DND-41 (cell line): ENCODE measurements at places on chromosomes 6 and 20.

DNA sequence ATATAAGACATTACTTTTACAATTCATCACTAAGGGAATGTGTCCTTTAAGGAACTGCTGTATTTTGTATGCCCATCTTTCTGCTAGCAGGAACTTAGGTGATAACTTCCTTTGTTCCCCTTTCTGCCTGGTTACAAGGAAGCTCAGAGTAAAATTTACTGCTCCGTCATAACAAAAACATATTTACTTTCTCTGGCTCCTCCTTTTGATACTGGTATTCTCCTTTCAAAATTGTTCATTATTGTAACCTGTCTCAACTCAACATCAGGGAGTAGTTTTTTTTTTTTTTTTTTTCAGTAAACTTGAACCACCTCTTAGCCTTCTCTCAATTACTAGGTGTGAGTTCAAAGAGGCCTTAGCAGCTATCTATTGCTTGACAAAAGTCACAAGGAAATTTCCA lies 37.1 kb downstream of the RIPOR2 start:
- no peak for DNase-seq

DNA sequence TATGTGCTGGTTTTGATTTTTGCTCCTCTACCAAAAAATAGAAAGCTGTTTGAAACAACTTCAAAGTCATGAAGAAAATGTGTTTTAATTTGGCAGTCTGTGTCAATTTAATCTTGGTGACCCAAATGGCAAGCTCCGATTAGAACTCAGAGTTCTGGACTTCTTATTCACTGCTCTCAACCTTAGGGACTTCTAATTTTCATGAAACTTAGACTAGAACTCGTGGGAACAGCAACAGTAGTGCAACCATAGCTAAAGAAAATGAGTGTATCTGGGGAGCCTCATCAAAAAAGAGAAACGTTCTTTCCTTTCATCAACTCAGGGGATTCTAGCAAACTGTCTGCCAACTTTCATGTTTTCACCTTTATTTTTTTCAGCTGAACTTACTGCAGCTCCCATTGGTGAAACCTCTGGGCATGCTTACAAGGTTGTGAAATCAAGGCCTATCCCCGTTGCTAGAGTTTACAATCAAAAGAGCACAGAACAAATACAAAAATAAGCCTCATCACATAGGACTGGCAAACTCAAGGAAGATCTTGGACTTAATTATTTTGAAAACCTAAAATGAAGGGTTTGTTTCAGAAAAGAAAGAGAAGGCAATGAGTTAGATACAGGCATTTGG lies 114.0 kb upstream of the HSF2 start:
- DNase-seq = no peak

GRCh38 chr20:32493356-32493755 lies 91.8 kb downstream of the NOL4L start:
- DNase-seq = no peak

DNA sequence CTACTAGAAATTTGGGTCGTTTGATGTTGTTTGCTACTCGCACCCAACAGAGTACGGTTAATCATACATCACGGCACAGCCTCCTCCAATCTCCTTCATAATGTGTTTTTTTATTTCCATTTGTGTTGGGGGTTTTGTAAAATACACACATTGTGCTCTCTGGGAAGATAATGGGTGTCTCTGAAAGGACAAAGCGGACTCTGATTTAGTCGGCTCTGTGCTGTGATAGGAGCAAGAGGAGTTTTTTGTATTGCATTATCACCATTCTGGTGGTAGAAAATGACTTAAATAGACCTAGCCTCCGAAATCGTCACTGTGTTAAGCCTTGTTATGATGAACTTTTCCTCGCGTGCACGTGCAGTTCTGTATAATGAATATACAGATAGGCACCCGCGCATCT lies 196.3 kb downstream of the CDH4 start:
- DNase-seq = no peak

GRCh38 chr6:135097172-135097571 lies 42.5 kb upstream of the HBS1L start:
- DNase-seq = no peak

GRCh38 chr6:126148853-126149252 lies 162.5 kb downstream of the TRMT11 start:
- DNase-seq = no peak

- no peak for DNase-seq
Observed at GRCh38 chr6:167053895-167054530, 54.8 kb downstream of the CEP43 start.

DNA sequence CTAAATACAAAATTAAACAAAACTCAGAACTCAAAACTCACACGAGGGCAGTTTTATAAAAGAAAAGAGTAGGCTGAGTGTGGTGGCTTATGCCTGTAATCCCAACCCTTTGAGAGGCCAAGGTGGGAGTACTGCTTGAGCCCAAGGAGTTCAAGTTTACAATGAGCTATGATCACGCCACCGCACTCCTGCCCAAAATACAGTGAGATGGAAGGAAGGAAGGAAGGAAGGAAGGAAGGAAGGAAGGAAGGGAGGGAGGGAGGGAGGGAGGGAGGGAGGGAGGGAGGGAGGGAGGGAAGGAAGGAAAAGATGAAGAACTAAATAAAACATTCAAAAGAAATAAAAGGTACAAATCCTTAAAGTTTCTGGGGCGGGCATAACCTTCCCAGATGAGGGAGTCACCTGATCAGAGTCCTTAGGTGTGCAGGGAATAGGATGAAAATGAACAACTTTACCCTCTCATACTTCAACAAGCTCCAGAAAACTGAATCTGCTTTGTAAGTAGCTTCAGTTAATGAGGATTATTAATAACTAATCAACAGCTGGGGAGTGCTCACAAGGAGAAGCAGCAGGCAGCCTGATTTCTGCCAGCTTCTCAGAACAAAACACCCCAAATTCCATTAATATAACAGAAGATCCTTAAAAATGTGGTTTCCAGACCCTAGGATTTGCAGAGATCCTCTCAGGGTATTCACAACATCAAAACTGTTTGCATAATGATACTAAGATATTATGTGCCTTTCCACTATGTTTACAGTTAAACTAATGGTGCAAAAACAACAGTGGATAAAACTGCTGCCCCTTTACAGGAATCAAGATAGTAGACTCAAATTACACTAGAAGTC lies 21.8 kb downstream of the LMBRD1 start:
- DNase-seq = no peak

DNA sequence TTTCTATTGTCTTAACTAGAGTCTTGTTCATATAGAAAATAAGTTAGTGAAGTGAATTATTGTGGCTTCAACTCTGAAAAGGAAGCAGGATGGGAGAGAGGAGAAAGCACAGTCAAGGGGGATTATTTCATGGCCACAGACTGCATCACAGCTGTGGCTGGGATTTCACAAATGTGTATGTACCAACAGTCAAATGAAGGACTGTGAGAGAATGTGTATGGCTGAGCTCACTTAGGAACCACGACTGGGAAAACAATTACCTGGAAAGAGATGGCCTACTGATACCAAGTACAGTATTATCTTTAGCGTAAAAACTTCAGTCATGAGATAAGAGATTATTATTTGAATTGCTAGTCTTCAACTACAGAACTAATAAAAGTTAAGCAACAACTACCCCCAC lies 54.9 kb downstream of the SESN1 start:
- DNase-seq = no peak

GRCh38 chr20:46139266-46139889 lies 21.3 kb downstream of the CD40 start:
- DNase-seq = no peak

GRCh38 chr6:99611148-99611547 lies 4.5 kb downstream of the PRDM13 start:
- peak; percentile 35 for DNase-seq

DNA sequence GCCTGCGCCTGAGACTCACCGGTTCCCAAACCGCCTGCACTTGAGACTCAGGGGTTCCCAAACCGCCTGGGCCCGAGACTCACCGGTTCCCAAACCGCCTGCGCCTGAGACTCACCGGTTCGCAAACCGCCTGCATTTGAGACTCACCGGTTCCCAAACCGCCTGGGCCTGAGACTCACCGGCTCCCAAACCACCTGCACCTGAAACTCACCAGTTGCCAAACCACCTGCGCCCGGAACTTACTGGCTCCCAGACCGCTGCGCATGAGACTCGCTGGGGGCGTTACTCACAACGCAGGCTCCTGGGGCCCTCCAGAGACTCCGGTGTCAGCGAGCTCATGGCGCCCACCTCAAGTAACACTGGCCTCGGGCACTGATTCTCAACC lies 90.2 kb downstream of the DACT2 start:
- DNase-seq = no peak

- DNase-seq = no peak
Observed at GRCh38 chr6:140858381-140858971, 1274.2 kb upstream of the GJE1 start.

- DNase-seq = no peak
Observed at GRCh38 chr6:126720304-126720703, 380.4 kb downstream of the CENPW start.

- DNase-seq = no peak
Observed at GRCh38 chr20:33561692-33562601, 72.1 kb downstream of the CBFA2T2 start.

GRCh38 chr20:33933469-33933909 lies 60.2 kb upstream of the RALY start:
- DNase-seq = peak; percentile 61

GRCh38 chr6:158437571-158437970 lies 122.3 kb upstream of the TMEM181 start:
- DNase-seq = no peak

DNA sequence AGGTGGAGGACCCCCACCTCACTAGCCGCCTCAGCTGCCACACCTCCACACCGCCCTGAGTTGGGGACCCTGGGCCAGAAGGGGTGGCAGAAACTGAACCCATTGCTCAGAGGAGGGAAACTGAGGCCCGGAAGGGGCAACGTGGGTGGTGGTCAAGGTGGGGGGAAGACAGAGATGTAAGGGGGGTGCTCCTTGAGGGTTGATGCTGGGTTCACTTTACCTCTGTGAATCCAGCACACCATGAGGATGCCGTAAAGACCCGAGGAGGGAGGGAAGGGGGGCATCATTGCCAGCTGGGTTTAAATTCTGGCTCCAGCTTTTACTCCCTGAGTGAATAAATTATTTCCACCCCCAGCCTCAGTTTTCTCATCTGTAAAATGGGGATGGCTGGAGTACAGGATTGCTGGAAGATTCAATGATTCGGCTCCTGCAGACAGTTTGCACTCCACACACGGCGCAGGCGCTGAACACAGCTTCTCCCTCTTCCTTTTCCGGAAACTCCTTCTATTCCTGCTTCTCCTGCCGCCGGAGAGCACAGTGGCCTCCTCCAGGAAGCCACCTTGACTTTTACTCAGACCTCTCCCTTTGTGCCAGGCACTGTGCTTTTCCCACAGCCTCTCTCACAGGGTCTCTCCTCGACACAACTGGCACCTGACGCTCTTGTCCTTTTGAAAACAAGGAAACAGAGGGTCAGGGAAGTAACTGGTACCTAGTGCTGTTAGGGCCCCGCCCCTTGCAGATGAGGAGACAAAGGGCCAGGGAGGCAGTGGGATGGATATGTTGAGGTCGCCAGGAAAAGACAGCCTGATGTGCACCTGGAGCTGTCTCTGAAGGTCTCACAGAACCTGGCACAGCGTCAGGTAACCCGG lies 59.4 kb downstream of the UBE2V1 start:
- no peak for DNase-seq

- no peak for DNase-seq
Observed at GRCh38 chr6:160253714-160254113, 4.9 kb downstream of the SLC22A2 start.

GRCh38 chr6:1197309-1197708 lies 114.6 kb upstream of the FOXQ1 start:
- no peak for DNase-seq

DNA sequence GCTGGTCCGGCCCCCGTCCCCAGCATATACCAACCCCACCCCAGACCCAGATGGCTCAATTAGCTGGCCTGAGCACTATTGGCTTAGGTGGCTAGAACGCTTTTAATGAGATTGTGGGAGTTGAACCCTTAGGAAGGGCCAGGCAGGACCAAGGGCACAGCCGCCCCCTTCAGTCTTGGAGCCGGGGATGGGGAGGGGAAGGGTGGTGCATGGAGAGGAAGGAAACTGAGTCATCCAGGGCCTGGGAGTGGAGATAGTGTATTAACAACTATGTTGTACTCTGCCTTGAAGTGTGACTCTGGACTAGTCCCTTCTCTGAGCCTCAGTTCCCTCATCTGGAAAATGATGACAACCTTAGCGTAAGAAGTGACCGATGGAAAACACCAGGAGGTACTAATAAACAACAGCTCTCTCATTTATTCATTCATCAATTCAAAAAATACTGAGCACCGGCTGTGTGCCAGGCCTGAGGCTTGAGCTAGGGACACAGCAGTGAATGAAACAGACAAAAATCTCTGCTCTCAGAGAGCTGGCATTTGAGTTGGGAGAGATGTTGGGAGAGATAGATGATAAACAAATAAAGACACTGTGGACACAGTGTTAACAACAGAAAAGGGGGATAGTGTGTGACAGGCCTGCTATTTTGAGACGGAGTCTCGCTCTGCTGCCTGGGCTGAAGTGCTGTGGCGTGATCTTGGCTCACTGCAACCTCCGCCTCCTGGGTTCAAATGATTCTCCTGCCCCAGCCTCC lies 11.5 kb downstream of the PEDS1 start:
- no peak for DNase-seq

GRCh38 chr6:35370124-35370741 lies 27.9 kb downstream of the PPARD start:
- DNase-seq = peak; percentile 63

DNA sequence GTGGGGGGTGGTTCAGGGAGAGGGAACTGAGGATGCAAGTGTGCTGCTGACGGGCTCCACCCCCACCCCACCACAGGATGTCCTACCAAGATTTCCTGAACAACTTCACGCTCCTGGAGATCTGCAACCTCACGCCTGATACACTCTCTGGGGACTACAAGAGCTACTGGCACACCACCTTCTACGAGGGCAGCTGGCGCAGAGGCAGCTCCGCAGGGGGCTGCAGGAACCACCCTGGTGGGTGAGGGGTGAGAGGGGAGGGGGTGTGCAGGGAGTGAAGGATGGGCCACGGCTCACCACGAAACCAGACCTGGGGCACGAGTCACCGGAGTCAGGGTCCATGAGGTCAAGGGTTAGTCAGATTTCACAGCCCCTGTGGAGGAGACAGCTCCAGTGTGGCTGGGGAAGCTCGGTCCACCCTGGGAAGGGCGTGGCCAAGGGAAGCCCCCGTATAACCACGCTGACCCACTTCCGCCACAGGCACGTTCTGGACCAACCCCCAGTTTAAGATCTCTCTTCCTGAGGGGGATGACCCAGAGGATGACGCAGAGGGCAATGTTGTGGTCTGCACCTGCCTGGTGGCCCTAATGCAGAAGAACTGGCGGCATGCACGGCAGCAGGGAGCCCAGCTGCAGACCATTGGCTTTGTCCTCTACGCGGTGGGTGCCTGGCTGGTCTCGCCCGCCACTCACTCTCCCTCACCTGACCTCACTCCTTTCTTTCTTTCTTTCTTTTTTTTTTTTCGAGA lies 18.3 kb downstream of the CAPN11 start:
- peak; percentile 36 for DNase-seq

GRCh38 chr6:134318974-134319281 lies 1.0 kb upstream of the SGK1 start:
- no peak for DNase-seq

- DNase-seq = no peak
Observed at GRCh38 chr6:112149236-112149635, 61.8 kb downstream of the FAM229B start.

DNA sequence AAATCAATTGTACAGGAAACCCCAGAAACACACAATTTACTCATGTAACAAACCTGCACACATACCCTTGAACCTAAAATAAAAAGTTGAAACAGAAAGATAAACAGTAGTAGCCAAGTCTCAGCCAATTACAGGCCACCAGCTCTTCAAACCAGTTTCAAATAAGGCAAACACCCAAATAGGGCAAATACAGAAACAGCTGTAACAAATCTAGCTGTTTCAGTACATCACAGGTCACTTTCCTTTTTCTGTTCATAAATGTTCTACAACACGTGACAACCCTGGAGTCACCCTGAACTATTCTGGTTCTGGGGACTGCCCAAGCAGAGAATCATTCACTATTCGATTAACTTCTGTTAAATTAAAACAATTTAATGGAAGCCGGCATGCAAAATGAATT lies 329.0 kb downstream of the GJA1 start:
- DNase-seq = no peak
